ENCODE measurements at places on chromosomes 1 and 21.

GRCh38 chr1:205272536-205272935, 44.8 kb downstream of the TMCC2 start:
- no peak for DNase-seq
- H3K4me3 ChIP-seq, result no peak overlapping the region
- H3K27ac ChIP-seq, result no peak overlapping the region
- H3K36me3 ChIP-seq, result no peaks in the 10 kb centered on the region

DNA sequence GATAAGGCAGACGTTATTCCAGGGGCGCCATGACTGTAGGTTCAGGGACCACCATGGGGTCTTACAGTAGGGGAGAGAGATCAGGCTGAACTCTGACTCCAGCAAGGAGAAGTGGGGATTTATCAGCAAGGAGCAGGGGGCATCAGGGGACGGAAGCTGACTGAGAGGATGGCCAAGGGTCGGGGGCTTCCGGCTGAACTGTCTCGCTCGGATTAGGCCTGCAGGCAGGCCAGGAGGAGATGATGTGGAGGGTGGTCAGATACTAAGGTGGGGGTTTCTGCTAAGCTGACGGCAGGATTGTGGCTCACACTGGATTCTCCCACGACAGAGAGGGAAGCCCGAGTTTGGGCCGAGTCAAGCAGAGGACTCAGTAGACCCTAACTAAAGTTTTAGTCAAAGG, 186.9 kb upstream of the VAMP3 start:
- H3K4me3 ChIP-seq, result no peak overlapping the region
- no peak for DNase-seq
- H3K27ac ChIP-seq, result no peak overlapping the region
- H3K27me3 ChIP-seq, result no peaks in the 10 kb centered on the region
- H3K4me1 ChIP-seq, result peaks cover 4% of the 10 kb centered on the region
- no peaks in the 10 kb centered on the region for H3K36me3 ChIP-seq

DNA sequence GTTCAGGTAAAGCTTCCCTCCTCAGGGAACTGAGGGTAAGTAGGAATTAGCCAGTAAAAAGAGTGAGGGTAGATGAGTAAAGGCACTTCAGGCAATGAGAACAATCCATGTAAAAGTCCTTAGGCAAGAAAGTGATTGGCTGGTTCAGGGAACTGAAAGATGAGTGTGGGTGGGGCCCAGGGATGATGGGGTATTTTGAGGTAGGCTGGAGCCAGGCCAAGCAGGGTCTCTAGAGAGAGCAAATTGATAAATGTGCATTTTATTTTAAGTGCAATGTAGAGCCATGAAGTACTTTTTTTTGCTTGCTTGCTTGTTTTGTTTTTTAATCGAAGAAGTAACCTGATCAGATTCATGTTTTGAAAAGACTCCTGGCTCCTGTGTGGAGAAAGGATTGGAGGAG, 26.5 kb downstream of the OSBPL9 start:
- H3K27ac ChIP-seq, result peak overlapping the region; percentile 89
- H3K27me3 ChIP-seq, result no peaks in the 10 kb centered on the region

DNA sequence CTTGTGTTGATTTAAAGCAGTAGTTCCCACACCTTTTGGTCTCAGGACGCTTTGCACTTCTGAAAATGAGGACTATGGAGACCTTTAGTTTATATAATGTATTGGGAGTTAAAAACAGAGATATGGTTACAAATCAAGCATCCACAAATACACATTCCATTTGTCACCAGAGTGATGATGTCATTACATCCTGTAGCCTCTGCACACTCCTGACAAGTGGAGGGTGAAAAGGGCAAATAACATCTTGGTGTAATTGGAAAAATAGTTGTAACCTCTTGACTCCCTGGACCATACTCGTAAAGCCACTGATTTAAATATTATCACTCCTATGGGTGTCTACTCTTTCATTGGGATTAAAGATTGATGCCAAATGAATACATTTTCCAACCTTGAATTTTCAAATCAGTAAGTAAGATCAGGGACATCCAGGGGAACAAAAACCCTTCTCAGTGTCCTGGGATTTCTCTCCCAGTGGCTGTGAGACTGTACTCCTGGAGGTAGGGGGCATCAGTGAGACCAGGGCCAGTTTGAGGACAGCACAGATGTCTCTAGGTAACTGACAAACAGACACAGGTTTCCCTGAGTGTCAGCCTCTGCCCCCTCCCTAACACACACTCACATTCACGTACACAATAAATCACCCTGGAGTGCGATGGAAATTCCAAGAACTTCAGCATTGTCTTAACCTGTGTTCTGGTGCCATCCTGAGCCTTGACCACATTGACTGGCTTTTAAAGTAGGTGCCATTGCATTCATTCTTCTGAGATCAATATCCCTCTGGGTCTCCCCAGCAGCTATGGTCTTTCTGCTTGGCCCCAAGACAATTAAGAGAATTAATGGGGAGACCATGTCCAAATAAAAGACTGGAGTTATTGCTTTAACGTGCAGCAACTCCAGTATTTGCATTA, 63.0 kb downstream of the NR5A2 start:
- no peaks in the 10 kb centered on the region for H3K36me3 ChIP-seq
- DNase-seq, result no peak
- H3K4me1 ChIP-seq, result no peaks in the 10 kb centered on the region
- no peak overlapping the region for H3K4me3 ChIP-seq

DNA sequence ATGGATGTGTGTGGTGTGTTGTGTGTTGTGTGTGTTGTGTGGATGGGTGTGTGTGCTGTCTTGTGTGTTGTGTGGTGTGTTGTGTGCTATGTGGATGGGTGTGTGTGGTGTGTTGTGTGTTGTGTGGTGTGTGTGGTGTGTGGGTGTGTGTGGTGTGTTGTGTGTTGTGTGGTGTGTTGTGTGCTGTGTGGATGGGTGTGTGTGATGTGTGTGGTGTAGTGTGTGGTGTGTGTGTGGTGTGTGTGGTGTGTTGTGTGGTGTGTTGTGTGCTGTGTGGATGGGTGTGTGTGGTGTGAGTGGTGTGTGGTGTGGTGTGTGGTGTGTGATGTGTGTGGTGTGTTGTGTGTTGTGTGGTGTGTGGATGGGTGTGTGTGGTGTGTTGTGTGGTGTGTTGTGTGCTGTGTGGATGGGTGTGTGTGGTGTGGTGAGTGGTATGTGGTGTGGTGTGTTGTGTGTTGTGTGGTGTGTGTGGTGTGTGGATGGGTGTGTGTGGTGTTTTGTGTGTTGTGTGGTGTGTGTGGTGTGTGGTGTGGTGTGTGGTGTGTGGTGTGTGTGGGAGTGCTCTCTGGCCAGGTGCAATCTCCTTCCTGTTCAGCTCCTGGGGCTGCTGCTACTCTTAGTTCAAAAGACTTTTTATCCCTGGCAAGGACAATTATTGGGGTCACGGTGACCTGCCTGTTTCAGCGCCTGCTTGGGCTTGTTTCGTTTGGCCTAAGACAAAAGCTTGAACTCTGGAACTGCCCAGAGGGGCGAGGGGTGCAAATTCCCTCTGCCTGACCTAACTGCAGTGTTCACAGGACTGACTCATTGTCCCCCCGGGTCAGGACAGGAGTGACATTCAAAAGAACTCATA, 101.1 kb downstream of the UBIAD1 start:
- peak; percentile 78 for DNase-seq
- H3K27ac ChIP-seq, result peak overlapping the region; percentile 71
- H3K27me3 ChIP-seq, result no peaks in the 10 kb centered on the region
- no peak overlapping the region for H3K4me3 ChIP-seq

Measured in breast epithelium (tissue), 4 donors.